Karpas-422 (cell line): ENCODE measurements at places on chromosomes 3 and 15. TPM values are rescaled to one million over a fixed set of nuclear protein-coding genes. Genes with fewer than 3 reads are reported as not detected.

DNA sequence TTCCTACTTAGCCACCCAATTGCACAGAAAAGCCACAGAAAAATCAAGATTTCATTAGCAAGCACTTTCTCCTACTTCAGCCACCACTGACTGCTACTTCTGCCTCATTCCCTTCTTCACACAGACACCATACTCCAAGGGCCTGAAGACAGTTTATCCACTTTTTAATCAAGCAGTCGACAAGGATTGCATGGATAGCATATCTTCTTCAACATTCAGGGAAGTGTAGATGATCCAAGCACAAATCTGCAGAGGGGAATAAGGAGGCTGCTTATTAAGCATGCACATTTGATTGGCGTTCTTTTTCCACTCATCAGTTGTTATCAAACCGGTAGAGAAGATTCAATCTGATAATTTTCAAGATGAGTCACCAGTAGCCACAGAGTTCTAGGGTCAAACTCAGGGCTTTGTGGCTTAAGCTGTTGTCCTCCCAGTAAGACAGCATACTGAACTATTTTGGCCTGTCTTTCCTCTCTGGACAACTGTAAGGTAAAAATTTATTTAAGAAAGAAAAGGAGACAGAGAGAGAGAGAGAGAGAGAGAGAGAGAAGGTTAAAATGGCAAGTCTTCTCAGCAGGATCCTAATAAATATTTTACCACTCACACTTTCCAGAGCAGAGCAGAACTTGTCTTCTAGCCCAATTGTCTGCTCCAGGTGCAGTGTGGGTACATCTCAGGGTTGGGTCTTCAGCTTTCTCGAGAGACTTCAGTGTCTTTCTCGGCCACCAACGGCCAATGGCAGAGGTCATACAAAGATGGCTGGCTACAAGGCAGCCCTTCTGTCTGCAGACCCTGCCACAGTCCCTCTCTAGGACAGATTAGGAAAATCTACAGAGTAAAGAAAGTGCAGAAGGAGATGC is 80.6 kb upstream of the BHLHE40 start:
- no peak overlapping the region for H3K27ac ChIP-seq
- no peak for DNase-seq
- no peaks in the 10 kb centered on the region for H3K27me3 ChIP-seq
- no peaks in the 10 kb centered on the region for H3K36me3 ChIP-seq
- H3K4me1 ChIP-seq: no peaks in the 10 kb centered on the region

The GOLGA8N gene
- total RNA-seq: 0.07 and 1.5 TPM in 2 replicates

DNA sequence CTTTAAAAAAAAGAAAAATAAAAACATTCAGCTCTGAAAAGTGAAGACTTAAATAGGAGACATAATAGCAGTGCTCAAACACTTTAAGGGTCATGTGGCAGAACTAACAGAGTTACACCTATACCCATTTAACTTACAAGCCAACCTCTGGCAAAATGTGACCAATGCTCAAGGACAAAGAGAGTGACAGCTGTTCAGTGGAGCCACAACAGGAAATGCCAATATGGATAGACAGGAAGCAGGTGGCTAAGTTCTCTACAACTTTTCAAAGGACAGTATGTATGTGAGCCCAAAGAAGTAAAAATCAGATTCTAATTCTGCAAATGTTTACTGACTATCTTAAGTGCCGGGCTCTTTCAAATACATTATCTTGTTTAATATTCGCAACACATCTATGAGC is 3.4 kb downstream of the TMCC1 start:
- no peak for DNase-seq
- no peak overlapping the region for H3K4me3 ChIP-seq
- H3K36me3 ChIP-seq: 0 out of 2 replicates have a peak, but pooled peaks cover 6% of the 10 kb centered on the region
- no peaks in the 10 kb centered on the region for H3K27me3 ChIP-seq
- peaks cover 38% of the 10 kb centered on the region for H3K4me1 ChIP-seq

The THOC7 gene
- total RNA-seq: 96.2 and 98.7 TPM in 2 replicates

DNA sequence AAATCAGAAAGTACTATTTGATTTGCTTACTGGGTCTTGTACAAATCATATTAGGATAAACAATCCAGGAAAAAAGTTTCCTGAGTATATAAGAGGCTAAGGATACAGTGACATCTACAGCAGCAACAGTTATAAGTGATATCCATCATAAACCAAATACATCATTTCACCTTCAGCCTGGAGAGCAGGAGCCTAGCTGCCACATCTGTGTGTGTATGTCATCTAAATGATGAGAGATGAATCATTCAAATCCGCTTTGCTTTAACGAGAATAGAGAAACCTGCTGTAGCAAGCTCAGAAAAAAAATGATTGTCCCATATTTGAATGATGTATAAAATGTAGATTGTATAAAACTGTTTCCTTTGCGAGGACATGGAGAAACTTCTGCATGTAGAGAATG is 841.4 kb downstream of the SI start:
- H3K4me3 ChIP-seq: no peak overlapping the region
- H3K36me3 ChIP-seq: no peaks in the 10 kb centered on the region
- H3K27me3 ChIP-seq: no peaks in the 10 kb centered on the region
- H3K27ac ChIP-seq: no peak overlapping the region

The C3orf49 gene
- not detected in 2 replicates for total RNA-seq

- H3K4me3 ChIP-seq: no peak overlapping the region
- H3K27ac ChIP-seq: no peak overlapping the region
- no peaks in the 10 kb centered on the region for H3K36me3 ChIP-seq
- no peaks in the 10 kb centered on the region for H3K27me3 ChIP-seq
Observed at GRCh38 chr15:69636169-69636915, 183.7 kb downstream of the RPLP1 start.

The PYDC2 gene
- total RNA-seq: not detected in 2 replicates

GRCh38 chr3:100602506-100603444 is 6.6 kb upstream of the ADGRG7 start:
- peaks cover 13% of the 10 kb centered on the region for H3K4me1 ChIP-seq
- H3K27ac ChIP-seq: no peak overlapping the region
- H3K36me3 ChIP-seq: no peaks in the 10 kb centered on the region
- H3K27me3 ChIP-seq: no peaks in the 10 kb centered on the region
- DNase-seq: no peak

DNA sequence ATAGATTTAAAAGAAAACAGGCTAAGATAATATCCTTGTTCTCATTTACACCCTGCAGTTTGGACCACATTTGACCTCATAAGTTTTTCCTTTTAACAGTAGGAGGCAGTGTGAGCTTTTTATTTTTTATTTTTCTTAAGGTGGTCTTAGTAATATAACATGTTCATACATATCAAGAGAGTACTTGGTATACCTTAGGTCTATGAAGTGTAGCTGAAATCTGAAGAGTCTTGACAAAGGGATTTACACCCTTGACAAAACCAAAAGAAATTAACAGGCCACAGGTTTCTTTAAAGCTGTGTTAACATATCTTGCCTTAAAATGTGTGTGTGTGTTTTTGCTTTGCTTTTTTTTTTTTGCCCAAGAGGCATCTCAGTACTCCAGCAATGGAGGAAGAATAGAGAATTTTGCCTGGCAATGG is 3.2 kb downstream of the RAP2B start:
- H3K27ac ChIP-seq: no peak overlapping the region
- peaks cover 18% of the 10 kb centered on the region for H3K4me1 ChIP-seq
- no peak for DNase-seq
- no peak overlapping the region; the same call in 1 of the 2 replicates for H3K4me3 ChIP-seq

- no peaks in the 10 kb centered on the region for H3K36me3 ChIP-seq
- H3K27me3 ChIP-seq: no peaks in the 10 kb centered on the region
- no peak overlapping the region for H3K27ac ChIP-seq
Observed at GRCh38 chr15:93093765-93094164, 4.8 kb upstream of the RGMA start.

DNA sequence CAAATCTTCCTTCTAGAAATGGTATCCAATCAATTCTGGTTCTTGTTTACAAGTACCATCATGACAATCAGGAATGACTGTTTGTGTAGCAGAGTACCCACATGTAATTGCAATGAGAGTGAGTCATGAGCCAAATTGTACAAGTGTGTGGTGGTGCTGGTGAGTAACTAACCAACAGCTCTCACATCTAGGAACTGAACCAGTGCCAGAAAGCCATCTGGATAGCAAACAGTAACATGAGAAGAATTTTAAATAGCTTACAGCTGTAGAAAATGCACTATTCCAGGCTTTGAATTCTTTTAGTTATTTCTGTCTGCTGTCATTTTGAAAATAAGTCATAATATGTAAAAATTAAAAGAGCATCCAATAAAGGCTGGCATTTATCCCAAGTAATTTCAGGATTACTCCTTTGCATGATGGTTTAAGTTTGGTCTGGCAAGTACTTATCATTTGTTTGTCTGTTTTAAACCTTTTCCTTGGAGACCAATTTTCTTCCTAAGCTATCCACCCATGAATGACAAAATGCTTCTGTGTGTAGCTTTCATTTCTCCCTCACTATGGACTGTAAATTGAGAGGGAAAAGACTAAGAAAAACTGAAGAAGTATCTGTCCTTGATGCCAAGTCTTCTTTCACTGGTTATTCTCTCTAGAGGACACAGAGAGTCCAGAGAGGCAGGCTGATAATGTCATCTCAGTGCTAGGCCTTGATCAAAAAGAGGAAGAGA is 60.0 kb downstream of the PIK3CB start:
- H3K36me3 ChIP-seq: peaks cover 5% of the 10 kb centered on the region
- no peak for DNase-seq
- 0 out of 2 replicates have a peak overlapping the region, but pooled peaks have one; percentile 18 for H3K27ac ChIP-seq

The FANCD2 gene
- total RNA-seq: 33.0 and 67.8 TPM in 2 replicates

DNA sequence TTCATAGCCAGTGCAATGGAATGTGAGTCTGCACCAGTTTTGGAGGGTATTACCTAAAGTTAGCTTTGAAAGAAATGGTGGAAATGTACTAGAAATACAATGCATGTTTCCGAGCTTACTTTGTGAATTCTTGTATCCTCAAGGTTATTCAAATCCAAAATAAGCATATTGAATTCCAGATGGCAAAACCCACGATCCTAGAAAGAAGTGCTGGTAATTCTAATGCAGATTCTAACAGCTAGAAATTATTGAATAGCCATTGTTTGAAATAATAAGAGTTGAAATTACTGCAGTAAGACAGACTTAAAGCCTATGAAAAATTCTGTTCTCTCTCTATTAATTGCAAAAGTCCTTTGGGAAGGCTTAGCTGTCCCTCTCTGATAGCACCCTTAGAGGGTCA is 258.4 kb downstream of the CHL1 start:
- no peaks in the 10 kb centered on the region for H3K4me1 ChIP-seq
- H3K27ac ChIP-seq: no peak overlapping the region
- DNase-seq: no peak
- H3K4me3 ChIP-seq: no peak overlapping the region
- H3K36me3 ChIP-seq: no peaks in the 10 kb centered on the region

DNA sequence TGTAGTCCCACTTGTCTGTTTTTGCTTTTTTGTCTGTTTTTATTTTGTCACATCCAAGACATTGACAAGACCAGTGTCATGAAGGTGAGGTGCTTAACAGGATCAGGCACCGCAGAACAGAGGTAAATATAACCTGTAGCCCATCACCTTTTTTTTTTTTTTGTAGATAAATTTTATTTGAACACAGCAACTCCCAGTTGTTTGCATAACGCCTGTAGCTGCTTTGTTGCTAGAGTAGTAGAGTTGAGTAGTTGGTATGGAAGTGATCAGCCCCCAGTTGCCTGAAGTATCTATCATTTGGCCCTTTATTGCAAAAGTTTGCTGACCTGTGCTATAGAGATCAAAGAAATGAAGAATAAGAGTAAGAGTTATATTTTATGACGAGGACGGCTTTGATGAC is 135.0 kb downstream of the TCF12 start:
- no peaks in the 10 kb centered on the region for H3K36me3 ChIP-seq
- peaks cover 22% of the 10 kb centered on the region for H3K4me1 ChIP-seq
- DNase-seq: no peak
- H3K27me3 ChIP-seq: no peaks in the 10 kb centered on the region
- H3K4me3 ChIP-seq: no peak overlapping the region

The LMAN1L gene
- 3.3 and 4.3 TPM in 2 replicates for total RNA-seq

DNA sequence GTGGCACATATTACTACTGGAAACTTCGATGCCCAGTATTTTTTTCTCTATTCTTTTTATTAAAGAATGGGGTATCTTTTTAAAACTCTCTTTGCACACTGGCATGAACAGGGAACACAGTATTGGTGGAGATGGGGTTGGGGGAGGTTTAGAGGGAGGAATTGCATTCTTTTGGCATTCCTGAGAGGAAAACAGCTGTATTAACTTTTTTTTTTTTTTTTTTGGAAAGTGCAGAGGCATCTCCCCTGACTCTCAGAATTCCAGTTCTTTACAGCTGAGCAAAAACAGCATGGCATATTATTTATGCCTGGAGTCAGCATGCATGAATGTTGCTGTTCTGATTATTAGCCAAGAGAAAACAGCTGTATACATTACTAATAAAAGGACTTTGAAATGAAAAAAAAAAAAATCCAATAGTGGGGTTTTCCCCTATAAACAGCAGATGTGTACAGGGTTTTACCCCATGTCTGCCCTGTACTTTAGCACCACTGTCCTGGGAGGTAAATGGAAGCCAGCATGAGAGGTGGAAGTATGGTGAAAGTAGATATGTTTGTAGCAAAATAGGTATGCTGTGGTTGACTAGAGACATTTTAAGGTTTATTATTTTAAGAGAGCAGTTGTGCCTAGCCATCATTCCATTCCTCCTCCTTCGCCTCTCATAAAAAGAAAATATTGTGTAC is 132.2 kb downstream of the FNDC3B start:
- H3K27me3 ChIP-seq: no peaks in the 10 kb centered on the region
- H3K27ac ChIP-seq: no peak overlapping the region
- H3K4me1 ChIP-seq: no peaks in the 10 kb centered on the region
- no peak for DNase-seq
- no peak overlapping the region for H3K4me3 ChIP-seq

GRCh38 chr3:112675349-112675748 is 34.4 kb upstream of the CCDC80 start:
- H3K4me1 ChIP-seq: peaks cover 20% of the 10 kb centered on the region
- no peak for DNase-seq
- no peak overlapping the region for H3K4me3 ChIP-seq
- no peaks in the 10 kb centered on the region for H3K36me3 ChIP-seq
- H3K27ac ChIP-seq: no peak overlapping the region
- H3K27me3 ChIP-seq: no peaks in the 10 kb centered on the region

GRCh38 chr3:94607778-94608177 is 544.9 kb downstream of the NSUN3 start:
- H3K27ac ChIP-seq: no peak overlapping the region
- no peak overlapping the region for H3K4me3 ChIP-seq
- no peaks in the 10 kb centered on the region for H3K36me3 ChIP-seq
- DNase-seq: no peak

DNA sequence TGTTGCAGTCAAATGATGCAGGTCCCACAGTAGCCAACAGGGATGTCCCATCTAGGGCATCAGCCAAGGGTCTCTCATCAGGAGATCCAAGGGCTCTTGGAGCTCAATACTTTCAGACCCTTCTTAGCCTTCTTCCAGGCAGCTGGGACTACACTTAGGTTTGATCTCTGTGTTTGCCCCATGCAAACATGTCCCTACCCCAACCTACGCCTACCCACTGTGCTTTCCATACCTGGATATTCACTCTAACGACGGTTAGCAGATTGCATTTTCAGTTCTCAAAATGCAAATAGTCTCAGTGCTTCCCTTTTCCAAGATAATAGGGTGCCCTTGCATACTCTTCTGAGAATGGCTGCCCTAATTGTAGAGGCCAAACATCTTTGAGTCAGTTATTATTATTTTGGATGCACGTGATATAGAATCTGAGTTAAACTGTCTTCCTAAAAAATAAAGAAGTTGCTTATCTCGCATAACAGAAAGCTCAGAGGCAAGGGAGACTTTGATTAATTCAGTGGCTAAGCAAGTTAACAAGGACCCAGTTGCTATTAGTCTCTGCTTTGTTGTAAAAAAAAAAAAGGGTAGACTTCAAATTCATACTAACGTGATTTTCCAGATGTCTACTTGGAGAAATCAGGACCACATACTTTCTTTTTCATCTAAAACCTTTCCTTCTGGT is 1.0 kb upstream of the CEP70 start:
- H3K27ac ChIP-seq: peak overlapping the region; percentile 88
- H3K36me3 ChIP-seq: no peaks in the 10 kb centered on the region
- DNase-seq: no peak
- no peaks in the 10 kb centered on the region for H3K27me3 ChIP-seq
- peak overlapping the region; percentile 71; the same call in 1 of the 2 replicates for H3K4me3 ChIP-seq
